ENCODE measurements at places on chromosomes 7 and 10. TPM values are rescaled to one million over a fixed set of nuclear protein-coding genes. Genes with fewer than 3 reads are reported as not detected.
A peak's percentile ranks its signal among the peaks of the same experiment; 100 is the strongest.

- DNase-seq = no peak
These were observed 150.3 kb downstream of the LRRTM3 start for GRCh38 chr10:67076144-67076543.

GRCh38 chr10:46541017-46541661, 15.3 kb downstream of the GPRIN2 start:
- peak; percentile 69 for DNase-seq

DNA sequence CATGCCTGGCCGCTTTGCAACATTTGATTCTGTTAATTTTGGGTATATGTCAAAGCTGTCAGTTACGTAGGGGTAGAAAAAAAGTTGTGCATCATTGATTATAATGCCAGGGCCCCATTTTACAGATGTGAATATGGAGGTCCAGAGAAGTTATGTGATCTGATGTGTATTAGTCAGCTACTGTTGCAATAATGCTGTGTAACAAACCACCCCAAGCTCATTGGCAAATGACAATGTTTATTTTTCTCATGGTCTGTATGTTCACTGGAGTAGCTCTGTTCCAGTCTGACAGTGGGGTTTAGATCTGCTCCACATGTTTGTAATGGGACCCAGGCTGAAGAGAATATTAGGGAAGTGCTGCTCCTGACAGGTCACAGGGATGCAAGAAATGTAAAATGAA, 19.2 kb downstream of the TBXAS1 start:
- DNase-seq = no peak

DNA sequence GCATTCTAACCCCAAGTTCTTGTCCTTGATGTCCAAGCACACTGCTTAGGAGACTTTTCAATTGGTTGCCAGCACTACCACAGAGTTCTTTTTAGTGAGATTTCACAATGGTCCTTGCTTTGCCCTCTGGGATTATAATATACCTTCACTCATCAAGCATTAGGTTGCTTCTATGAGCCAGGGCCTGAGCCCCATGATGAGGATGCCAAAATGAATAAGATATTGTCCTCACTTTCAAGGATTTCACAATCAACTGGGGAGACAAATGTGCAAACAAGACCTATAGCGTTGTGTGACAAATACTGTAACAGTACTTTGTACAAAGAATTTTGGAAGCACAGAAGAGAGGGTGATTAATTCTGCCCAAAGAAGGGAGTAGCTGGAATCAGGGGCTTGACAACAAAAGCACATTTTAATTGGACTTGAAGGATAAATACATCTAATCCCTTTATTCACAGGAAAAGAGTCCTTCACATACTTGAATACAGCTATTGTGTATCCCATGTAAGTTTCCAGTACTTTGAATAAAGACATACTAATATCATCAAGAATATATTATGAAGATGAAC, 263.6 kb upstream of the LRRN3 start:
- DNase-seq = no peak

DNA sequence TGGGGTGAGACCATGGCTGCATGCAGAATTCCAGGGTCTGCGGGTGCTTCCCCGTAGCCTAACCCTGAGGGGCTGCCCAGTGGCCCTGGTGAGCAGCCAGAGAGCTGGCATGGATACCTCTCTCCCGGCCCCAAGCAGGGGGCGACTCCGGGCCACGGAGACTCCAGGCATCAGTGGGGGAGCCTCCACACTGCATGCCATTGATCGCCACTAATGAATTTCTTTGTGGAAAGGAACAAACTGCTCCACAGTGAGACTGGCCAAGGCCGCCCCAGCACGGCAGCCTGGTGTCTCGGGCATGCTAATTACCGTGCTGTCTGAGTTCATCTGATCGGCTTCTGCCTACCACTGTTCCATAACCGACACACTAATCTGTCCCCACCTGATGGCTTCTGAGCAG, 184.4 kb downstream of the GRID1 start:
- peak; percentile 37 for DNase-seq

- DNase-seq = no peak
These were observed 560.3 kb upstream of the POM121L12 start for GRCh38 chr7:52475001-52475582.

PNLIPRP3 gene
- not detected for total RNA-seq

C7orf57 gene
- total RNA-seq = not detected

DNA sequence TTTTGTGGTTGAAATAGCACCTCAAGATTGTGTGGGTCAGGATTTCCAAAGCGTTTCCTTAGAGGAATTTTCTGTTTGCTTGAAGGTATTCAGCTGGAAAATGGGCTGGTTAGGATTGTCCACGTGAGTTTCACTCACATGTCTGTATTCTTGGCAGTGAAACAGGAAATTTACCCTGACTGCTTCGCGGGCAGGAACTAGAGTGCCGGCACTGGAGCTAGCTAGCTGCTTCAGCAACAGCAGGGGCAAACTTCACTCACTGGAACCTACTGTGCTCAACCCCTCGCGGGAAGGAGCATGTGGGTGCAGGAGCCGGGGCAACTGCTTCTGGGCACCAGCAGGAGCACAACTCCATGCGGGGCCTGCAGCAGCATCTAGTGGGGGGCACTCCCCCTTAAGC, 38.0 kb upstream of the RTKN2 start:
- DNase-seq = no peak

BICC1 gene
- total RNA-seq = 9.3 TPM

Data from ascending aorta (tissue), 2 donors.